ENCODE measurements at places on chromosomes 5 and 9.

DNA sequence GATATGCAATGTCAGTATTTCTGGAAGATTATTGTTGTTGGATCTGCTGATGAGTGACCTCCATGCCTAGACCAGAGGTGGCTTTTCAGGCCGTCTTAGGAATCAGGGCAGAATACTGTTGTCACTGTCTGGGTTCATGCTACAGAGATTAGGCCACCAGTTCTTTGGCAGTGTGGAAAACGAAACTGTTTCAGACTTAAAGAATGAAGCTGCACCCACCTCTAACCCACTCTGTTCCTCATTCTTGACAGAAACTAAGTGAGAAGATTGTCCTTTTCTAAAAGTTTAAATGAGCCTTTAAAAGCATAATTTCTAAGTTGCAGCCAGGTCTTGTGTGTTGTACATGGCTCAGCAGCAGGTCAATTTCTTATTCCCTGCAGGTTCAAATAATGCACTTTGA is 444.3 kb downstream of the ENC1 start:
- DNase-seq = no peak

GRCh38 chr5:32147236-32147635 is 26.9 kb downstream of the GOLPH3 start:
- no peak for DNase-seq

DNA sequence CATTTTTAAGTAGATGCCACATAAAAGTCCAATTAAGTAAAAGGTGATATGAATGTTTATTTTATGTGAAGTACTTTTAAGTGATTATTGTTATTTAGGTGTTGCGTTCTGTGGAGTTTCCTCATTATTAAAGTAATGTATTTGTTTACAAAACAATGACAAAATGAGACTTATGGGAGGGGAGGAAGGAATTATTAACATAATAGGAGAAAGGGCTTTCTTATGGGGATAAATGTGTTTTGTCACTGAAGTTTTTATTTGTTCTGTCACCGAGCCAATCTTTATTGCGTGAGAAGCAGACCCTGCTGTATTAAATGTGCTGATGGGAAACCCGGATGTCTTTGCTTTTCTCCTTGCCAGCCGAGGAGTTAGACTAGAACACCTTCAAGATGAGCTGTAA is 44.5 kb downstream of the TRIO start:
- DNase-seq = no peak

DNA sequence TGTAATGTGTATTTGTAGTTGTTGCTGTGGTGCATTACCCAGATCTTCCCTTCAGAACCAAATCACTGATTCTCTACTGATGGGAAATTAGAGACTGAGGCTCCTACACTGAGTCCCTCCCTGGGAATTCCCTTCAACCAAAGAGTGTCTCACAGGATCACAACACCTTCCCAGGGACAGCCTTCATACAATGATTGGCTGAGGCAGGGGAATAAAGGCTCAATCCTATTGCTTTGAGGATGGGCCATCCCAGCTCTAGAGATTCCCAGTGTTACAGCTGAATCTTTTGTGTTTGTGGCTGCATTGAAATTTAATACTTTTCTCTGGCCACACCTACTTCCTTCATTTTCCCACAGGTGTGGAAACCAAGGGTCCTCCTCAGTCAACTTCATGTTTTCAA is 96.4 kb upstream of the ELL2 start:
- DNase-seq = no peak

DNA sequence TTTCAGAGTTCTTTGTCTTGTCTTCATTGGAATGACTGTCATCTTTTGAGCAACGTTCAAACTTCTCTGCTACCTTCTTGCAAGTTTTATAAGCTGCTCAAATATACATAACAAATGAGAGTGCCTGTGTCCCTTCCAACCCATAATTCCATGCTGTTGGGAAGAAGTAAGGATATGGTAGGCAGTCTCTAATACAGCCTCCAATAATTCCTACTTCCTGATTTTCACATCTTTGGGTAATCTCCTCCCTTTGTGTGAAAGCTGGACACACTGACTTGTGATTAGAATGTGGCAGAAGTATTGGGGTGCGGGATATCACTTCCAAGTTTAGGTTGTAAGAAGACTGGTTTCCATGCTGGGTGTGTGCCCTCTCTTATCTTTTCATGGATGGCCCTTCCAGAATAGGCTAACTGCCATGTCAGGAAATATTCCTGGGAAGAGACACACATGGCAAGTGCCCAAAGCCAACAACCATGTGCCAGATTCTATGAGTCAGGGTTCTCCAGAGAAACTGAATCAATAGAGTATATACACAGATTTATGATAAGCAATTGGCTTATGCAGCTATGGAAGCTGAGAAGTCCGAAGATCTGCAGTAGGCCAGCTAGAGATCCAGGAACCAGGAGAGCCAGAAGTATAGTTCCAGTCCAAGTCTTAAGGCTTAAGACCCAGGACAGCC is 531.3 kb downstream of the NTRK2 start:
- DNase-seq = no peak

GRCh38 chr5:172282272-172283019 is 1.1 kb downstream of the UBTD2 start:
- no peak for DNase-seq

DNA sequence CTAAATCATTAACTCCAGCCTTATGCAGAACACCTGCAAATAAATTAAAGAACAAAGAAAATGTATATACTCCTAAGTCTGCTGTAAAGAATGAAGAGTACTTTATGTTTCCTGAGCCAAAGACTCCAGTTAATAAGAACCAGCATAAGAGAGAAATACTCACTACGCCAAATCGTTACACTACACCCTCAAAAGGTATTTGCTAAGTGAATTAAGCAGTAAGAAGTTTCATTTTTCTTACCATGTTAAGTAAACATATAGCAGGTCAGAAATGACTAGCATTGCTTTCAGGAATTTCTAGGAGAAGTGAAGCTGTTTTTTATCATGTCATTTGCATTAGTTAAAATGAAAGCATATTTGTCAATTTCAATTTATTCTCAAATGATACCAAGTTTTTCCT is 92.7 kb downstream of the MELK start:
- DNase-seq = no peak

GRCh38 chr5:78758169-78758839 is 109.7 kb upstream of the LHFPL2 start:
- DNase-seq = no peak

DNA sequence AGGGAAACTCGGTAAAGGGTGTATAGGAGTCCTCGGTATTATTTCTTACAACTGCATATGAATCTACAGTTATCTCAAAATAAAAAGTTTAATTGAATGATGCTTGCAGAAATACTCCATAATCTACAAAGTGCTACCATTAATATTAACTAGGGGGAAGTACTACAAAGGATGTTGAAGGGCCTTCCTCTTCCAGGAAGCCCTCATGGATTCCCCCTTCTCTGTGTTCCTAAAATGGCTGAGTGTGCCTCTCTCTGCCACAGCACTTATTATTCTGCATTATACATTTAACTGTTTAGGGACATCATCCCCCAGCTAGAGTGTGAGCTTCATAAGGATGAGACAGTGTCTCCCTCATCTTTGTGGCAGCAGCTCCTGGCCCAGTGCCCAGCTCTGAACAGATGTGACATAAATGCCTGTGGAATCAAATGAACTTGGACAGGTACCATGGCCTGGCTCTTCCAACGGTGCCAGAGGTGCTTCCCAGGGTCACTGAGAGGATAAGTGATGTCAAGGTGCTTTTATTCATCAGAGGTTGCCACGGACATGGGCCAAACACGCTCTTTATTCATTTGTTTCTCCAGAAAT is 99.5 kb downstream of the PAX5 start:
- DNase-seq = no peak

GRCh38 chr9:123727332-123727731 is 202.6 kb downstream of the DENND1A start:
- no peak for DNase-seq

- DNase-seq = no peak
Measured at GRCh38 chr5:27911216-27911615, 872.8 kb upstream of the CDH9 start.

DNA sequence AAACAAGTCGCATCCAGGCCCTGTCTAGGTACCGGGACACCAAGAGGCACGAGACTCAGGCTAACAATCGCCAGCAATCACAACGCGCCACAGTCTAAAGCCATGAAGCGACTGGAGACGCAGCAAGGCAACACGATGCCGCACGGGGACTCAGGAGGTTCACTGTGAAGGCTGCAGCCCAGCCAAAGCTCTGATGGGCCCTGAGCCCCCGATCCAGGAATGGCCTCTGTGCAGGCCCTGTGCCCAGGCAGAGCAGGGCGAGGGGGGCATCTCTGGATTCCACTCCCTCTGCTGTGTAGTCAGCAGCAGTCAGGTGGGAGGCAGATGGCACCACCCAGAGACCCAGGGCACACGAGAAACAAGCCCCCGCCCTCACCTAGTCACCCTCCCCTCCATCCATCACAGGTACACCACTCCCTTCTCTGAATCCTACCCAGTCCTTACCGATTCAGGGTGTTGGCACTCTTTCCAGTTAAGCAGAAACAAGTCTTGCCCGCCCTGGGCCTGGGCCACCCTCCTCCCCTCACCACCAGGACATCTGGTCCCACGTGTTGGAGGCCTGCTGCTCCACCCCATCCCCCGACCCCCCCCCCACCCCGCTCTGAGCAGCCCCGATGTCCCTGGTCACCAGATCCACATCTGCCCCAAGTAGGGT is 1.1 kb downstream of the RALGDS start:
- DNase-seq = no peak

DNA sequence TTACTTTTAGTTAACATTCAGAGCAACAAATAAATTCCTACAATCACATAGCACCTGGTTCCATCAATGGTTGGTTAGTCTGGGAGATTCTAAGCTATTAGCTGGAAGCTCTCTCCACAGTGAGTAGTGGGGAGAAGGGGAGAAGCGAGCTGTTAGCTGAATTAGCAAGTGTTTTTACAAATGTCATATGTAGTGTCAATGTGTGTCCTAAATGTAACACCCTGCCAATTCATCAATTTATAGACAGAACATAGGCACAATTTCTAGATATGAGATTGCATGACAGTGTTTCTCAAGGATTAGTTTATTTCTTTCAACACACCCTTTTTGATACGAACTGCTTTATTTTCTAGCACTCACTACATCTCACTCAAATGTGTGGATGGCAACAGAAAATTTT is 349.0 kb downstream of the PDE4D start:
- DNase-seq = no peak

GRCh38 chr9:38233796-38234355 is 158.6 kb upstream of the ALDH1B1 start:
- DNase-seq = no peak

- no peak for DNase-seq
Measured at GRCh38 chr9:136656183-136656738, 6.5 kb upstream of the EGFL7 start.

DNA sequence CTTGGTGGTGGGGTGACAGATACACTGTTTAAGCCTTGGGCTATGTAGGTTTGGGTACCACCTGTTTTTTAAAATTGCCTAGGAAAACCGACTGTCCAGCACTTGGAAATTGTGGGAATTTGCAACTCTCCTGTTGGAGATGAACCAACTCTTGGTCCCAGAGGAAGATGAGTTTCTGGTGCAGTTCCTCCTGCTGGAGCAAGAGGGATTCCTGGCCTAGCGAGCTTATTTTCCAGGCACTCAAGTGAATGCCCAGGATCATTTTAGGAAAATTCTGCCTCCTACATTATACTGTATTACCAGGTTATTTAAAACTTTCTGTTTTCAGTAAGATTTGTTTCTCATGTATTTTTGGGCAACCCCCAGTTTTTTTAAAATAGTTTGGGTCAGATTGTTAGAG is 33.7 kb downstream of the AP3S1 start:
- DNase-seq = no peak

- DNase-seq = no peak
Measured at GRCh38 chr5:54133917-54134316, 176.5 kb downstream of the ARL15 start.

DNA sequence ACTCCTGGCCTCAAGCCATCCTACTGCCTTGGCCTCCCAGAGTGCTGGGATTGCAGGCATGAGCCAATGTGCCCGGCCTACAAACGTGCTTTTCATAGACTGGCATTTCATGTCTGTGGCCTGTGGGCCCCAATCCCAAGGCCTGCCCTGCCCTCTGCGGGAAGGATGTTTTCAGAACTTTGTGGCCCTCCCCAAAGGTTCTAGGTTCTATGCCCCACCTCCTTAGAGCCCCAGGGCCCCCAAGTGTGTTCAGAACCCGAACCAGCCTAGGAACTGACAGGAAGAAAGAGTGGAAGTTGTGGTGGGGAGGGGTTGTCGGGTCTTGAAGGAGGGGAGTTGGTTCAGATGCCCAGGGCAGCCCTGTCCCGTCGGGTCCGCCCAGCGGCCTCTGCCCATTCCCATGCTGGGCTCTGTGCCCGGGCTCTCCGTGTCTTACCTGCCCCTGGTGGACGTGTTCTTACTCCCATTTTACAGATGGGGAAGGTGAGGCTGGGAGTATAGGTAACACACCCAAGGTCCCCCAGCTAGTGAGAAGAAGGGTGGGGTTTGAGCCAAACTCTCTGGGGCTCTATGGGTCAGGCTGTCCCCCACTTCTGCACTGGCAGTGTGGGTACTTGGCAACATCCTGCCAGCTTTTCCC is 175.8 kb upstream of the IER5L start:
- no peak for DNase-seq

DNA sequence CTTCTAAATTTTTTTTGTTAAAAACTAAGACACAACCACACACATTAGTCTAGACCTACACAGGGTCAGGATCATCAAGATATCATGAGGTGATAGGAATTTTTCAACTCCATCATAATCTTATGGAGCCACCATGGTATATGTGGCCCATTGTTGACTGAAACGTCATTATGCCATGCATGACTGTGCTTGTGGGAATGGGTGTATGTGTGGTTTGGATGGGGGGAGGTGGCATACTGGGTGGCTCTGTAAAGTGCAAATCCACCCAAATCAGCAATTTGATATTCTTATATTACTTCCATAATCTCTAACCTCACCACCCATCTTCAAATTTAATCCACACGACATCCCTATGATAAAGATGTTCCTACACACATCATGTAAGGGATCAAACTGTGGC is 21.0 kb downstream of the ADRB2 start:
- no peak for DNase-seq

- DNase-seq = no peak
Measured at GRCh38 chr5:133728475-133728874, 116.1 kb upstream of the FSTL4 start.

- DNase-seq = no peak
Measured at GRCh38 chr9:90825586-90825985, 24.0 kb downstream of the SYK start.

Measured in H1 (cell line).